Aorta (tissue), 5 donors: ENCODE measurements at places on chromosomes 1 and 21. TPM values are rescaled to one million over a fixed set of nuclear protein-coding genes. Genes with fewer than 3 reads are reported as not detected.

GRCh38 chr1:58584082-58584895, 7.2 kb upstream of the TACSTD2 start:
- H3K4me3 ChIP-seq = no peak overlapping the region
- peaks cover 5% of the 10 kb centered on the region for H3K4me1 ChIP-seq
- DNase-seq = peak; percentile 88
- H3K27ac ChIP-seq = peak overlapping the region; percentile 78
- no peaks in the 10 kb centered on the region for H3K36me3 ChIP-seq

- H3K4me1 ChIP-seq = no peaks in the 10 kb centered on the region
- no peak for DNase-seq
- H3K4me3 ChIP-seq = no peak overlapping the region
Observed at GRCh38 chr1:160996178-160996577, 24.8 kb downstream of the F11R start.

DNA sequence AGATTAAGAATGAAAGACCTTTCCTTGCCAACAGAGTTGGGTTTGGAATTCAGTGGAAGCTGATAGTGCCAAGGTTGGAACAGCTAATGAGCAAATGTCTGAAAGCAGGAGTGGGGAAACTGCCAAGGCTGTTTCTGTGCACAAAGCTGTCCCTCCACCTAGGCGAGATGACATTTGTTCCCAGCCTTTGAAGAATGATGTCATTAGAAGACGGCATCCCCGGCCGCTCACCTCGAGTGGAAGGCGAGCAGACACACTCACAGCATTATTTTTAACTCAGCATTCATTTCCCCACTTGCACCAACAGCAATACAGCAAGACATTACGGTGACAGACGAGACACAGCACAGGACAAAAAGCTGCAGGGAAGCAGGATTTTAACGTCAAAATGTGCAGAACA, 463.9 kb downstream of the PCP4 start:
- no peaks in the 10 kb centered on the region for H3K36me3 ChIP-seq
- H3K4me3 ChIP-seq = no peak overlapping the region
- H3K27me3 ChIP-seq = no peaks in the 10 kb centered on the region

DNA sequence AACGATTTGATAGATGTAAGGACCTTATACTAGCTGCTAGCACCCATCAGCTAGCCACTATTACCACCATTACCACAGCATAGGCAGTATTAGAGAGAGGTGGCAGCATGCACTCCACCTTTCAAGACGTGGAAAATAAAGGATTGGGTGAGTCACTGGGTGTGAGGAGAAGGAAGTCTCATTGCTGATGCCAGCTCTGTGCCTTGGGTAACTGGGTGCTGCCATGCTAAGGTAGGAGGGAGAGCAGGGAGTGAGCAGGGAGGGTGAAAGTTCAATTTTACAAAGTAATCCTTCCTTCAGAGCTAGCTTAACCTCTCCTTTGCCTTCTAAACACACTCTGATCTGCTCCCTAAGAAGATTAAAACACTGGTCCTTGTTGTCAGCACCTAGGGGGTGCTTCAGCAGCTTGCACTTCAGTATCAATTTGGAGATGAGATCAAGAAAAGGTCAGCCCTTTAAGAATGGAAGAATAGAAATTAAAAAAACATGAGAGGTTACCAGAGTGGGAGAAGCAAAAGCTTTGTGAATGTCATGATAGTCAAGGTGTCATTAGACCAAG, 1.8 kb upstream of the LIN9 start:
- no peaks in the 10 kb centered on the region for H3K4me1 ChIP-seq
- no peak for DNase-seq
- H3K27me3 ChIP-seq = no peaks in the 10 kb centered on the region
- no peak overlapping the region for H3K4me3 ChIP-seq
- no peak overlapping the region for H3K27ac ChIP-seq
- no peaks in the 10 kb centered on the region for H3K36me3 ChIP-seq

DNA sequence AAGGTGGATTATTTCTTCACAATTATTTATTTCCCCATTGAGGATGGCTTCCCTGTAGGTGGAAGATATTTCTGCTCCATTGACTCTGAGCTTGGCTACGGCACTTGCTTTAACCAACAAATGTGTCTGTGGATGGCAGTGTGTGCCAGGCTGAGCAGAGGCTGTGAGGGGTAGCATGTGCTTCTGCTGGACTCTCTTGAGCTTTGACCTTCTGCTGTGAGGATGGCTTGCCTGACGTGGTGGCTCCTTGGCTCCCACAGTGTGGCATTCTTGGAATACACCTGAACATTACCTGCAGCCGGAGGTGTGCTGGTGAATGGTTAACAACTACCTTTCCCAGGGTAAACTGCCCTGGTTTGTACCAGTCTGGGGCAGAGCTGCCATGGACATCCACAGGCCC, 46.8 kb downstream of the WDR3 start:
- no peaks in the 10 kb centered on the region for H3K36me3 ChIP-seq
- H3K27ac ChIP-seq = no peak overlapping the region
- H3K4me1 ChIP-seq = no peaks in the 10 kb centered on the region
- H3K4me3 ChIP-seq = no peak overlapping the region
- DNase-seq = no peak

GRCh38 chr1:241531195-241532161, 700 bp upstream of the KMO start:
- H3K27me3 ChIP-seq = no peaks in the 10 kb centered on the region
- peak overlapping the region; percentile 54 for H3K4me3 ChIP-seq
- no peaks in the 10 kb centered on the region for H3K36me3 ChIP-seq
- H3K27ac ChIP-seq = no peak overlapping the region
- no peak for DNase-seq

DNA sequence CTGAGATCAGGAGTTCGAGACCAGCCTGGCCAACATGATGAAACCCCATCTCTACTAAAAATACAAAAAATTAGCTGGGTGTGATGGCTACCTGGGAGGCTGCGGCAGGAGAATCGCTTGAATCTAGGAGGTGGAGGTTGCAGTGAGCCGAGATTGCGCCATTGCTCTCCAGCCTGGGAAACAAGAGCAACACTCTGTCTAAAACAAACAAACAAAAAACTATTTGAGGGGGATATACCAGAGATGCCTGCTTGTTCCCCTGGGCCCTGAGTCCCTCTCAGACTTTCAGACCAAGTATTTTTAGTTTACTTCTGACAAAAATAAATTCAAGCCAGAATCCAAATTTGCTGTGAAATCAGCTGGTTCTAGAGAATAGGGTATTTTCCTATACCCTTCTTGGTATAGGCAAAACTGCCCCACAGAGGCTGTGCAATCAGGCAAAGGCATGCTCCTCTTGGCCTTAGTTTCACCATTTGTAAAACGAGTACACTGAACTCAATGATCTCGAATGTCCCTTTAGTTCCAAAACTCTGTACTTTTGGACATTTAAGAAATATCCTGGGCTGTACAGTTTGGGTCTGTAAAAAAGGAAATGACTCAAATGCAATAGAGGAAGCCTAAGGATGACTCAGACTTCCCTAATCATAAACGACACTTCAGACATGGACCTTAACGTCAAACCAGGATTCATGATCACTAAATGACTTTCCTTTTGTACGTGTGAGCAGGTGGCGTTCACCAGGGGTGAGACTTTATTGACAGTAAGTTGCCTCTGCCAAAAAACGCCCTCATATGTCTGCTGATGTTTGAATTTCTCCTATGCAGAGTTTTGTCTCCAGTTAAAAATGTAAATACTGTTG, 16.1 kb downstream of the ENSA start:
- H3K27ac ChIP-seq = peak overlapping the region; percentile 75
- no peak for DNase-seq
- no peak overlapping the region for H3K4me3 ChIP-seq
- no peaks in the 10 kb centered on the region for H3K36me3 ChIP-seq

- DNase-seq = no peak
- H3K4me1 ChIP-seq = no peaks in the 10 kb centered on the region
- no peaks in the 10 kb centered on the region for H3K27me3 ChIP-seq
- H3K4me3 ChIP-seq = no peak overlapping the region
Observed at GRCh38 chr1:157234705-157235273, 96.6 kb upstream of the ETV3 start.

DNA sequence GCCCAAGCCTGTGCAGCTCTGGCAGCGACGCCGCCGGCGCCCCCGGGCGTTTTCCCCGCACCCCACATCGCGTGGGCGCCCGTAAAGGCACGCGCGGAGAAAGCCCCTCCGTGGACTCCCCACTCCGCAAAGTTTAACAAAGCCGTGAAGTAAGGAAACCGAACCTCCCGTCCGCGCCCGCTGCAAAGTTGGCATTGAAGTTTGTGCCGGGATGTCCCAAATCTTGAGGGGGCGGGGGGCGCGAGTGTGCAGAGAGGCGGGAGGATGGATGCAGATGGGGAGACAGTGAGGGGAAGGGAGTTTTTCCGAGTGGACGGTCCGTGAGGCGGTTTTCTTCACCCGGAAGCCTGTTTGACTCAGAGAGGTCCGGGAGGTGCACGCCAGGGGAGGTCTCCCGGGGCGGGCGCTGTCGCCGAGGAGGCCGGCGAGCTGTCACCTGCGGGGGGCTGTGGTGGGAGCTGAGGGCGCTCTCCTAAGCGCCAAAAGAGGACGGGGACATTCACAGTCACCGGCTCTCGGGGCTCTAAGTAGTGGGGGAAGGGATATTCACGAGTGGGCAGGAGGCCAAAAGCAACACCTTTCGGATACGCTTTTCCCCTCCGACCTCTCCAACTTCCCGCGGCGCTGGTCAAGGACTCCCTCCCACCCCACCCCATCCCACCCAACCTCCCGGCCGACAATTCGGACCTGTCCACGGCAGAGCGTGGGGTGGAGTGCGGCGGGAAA, 1.3 kb downstream of the WLS start:
- no peaks in the 10 kb centered on the region for H3K4me1 ChIP-seq
- peak overlapping the region; percentile 28 for H3K27ac ChIP-seq
- no peaks in the 10 kb centered on the region for H3K27me3 ChIP-seq
- DNase-seq = peak; percentile 53
- H3K36me3 ChIP-seq = no peaks in the 10 kb centered on the region

- H3K27me3 ChIP-seq = no peaks in the 10 kb centered on the region
- DNase-seq = no peak
- H3K27ac ChIP-seq = no peak overlapping the region
- H3K36me3 ChIP-seq = no peaks in the 10 kb centered on the region
- H3K4me1 ChIP-seq = no peaks in the 10 kb centered on the region
- H3K4me3 ChIP-seq = no peak overlapping the region
Observed at GRCh38 chr1:205041001-205041715, 1.9 kb upstream of the CNTN2 start.

DNA sequence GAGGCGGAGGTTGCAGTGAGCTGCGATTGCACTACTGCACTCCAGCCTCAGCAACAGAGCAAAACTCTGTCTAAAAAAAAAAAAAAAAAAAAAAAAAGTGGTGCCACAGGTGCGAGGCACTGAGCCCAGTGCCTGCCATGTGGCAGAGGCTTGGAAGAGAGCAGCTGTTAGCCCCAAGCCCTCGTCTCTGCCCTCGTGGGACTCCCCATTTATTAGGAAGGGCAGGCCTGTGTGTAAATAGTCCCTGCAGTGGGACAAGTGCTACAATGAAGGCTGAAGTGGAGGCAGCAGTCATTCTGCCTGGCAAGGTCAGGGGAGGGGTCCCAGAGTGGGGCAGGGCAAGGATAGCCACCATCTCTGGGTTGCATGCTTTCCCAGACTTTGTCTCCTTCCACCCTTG, 6.5 kb downstream of the RPS6KA1 start:
- H3K4me1 ChIP-seq = no peaks in the 10 kb centered on the region
- H3K4me3 ChIP-seq = no peak overlapping the region
- no peak overlapping the region for H3K27ac ChIP-seq
- no peaks in the 10 kb centered on the region for H3K36me3 ChIP-seq
- H3K27me3 ChIP-seq = no peaks in the 10 kb centered on the region

GRCh38 chr1:234571702-234572101, 38.3 kb downstream of the IRF2BP2 start:
- H3K4me1 ChIP-seq = no peaks in the 10 kb centered on the region
- H3K27ac ChIP-seq = no peak overlapping the region
- H3K36me3 ChIP-seq = no peaks in the 10 kb centered on the region
- no peaks in the 10 kb centered on the region for H3K27me3 ChIP-seq
- H3K4me3 ChIP-seq = no peak overlapping the region

DNA sequence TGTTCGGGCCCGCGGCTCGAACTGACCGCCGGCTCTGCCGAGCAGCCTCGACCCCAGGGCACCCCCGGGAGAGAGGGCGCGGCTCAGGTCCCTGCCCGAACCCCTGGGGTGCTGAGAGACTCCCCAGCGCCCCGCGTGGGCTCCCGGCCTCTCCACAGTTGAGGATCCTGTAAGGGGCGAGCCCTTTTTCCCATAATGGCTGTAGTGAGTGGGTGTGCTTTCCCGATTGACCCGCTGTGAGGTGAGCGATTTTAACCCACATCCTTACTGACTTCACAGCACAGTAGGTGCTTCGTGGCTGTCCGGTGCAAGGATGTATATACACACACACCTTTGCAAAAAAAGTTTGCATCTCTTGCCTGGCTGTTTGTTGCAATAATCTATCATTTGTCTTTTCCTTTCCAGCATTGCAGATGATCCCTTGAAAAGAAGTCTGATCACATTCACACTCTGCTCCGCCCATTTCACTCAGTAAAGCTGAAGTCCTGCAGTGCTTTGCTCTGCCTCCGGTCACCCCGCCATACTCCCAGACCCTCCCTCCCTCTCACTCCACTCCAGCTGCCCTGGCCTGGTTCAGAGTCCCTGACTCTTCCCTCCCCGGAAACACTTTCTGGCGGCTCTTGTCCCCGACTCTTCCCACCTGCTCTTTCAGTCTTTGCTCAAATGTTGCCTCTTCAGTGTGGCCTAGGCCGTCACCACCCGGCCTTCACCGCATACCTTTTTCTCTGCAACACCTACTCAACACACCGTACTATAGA, 955 bp upstream of the UBE2G2 start:
- no peaks in the 10 kb centered on the region for H3K4me1 ChIP-seq
- H3K36me3 ChIP-seq = peaks cover 3% of the 10 kb centered on the region
- no peak for DNase-seq
- no peaks in the 10 kb centered on the region for H3K27me3 ChIP-seq
- no peak overlapping the region for H3K27ac ChIP-seq

DNA sequence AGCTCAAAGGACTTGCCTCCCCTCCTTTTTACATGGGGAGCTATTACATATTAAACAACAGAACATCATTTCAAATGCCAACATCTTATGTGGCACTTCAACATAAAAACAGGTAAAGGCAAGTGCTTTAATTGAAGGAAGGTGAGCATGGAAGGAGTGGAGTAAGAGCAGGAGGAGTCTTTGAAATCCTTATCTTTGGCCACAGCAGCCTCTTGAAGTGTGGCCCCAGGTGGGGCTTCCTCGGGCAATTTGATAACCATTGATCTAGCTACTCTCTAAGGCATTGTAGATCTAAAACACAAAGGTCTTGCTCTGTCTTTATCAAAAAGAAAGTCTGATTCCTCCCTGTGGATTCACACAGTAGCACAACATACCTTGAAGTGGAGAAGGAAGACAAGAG, 70.9 kb upstream of the PPP2R5A start:
- H3K36me3 ChIP-seq = no peaks in the 10 kb centered on the region
- H3K4me1 ChIP-seq = no peaks in the 10 kb centered on the region
- no peak overlapping the region for H3K4me3 ChIP-seq
- H3K27me3 ChIP-seq = no peaks in the 10 kb centered on the region
- DNase-seq = no peak
- no peak overlapping the region for H3K27ac ChIP-seq

- no peak for DNase-seq
- no peak overlapping the region for H3K27ac ChIP-seq
- no peaks in the 10 kb centered on the region for H3K4me1 ChIP-seq
- H3K36me3 ChIP-seq = no peaks in the 10 kb centered on the region
Observed at GRCh38 chr1:238647877-238648276, 738.5 kb upstream of the CHRM3 start.

The MCOLN2 gene
- 3.9 TPM for total RNA-seq

The IGSF3 gene
- 5.9 TPM for total RNA-seq

The DCDC2B gene
- not detected for total RNA-seq

The CR1L gene
- not detected for total RNA-seq

The BTBD8 gene
- 4.9 TPM for total RNA-seq

The RPL5 gene
- total RNA-seq = 824 TPM
